Small intestine (tissue), 16 donors: ENCODE measurements at places on chromosomes 1 and 21. TPM values are rescaled to one million over a fixed set of nuclear protein-coding genes. Genes with fewer than 3 reads are reported as not detected.

The FMO2 gene
- polyA plus RNA-seq: 1.6 TPM

DNA sequence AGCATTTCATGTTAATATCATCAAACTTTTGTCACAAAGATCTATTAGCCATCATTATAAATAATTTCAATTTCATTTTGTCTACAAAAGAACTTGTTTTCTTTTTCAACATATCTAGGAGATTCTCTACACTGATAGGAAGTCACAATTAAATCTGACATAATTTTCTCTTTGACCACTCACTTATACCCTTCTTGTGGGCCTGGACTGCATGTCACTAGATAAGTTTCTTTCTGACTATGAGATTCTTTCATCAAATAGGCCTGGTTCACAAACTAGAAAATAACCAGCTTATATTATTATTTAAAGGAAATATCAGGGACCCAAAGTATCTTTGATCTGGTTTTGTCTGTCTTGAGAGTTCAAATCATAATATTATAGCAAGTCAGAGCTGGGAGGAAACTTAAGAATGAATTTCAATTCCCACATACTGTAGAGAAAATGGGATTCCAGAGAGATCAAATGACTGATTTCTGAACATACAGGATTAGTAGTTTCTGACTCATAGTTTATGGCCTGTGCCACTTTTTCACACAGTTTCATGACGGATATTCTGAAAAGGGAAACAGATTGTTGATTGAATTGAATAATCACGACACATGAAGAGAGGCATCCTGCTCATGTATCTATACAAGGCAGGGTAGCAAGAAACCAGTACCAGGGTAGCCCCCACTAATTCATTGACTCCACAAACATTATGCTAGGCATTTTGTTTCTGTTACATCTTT is 355.8 kb downstream of the GPATCH2 start:
- no peak for DNase-seq
- no peak overlapping the region for H3K4me3 ChIP-seq
- H3K27me3 ChIP-seq: no peaks in the 10 kb centered on the region
- H3K4me1 ChIP-seq: no peaks in the 10 kb centered on the region

GRCh38 chr1:228494044-228494353 is 6.8 kb downstream of the RNF187 start:
- H3K4me3 ChIP-seq: no peak overlapping the region
- no peaks in the 10 kb centered on the region for H3K36me3 ChIP-seq
- no peaks in the 10 kb centered on the region for H3K27me3 ChIP-seq
- DNase-seq: no peak
- no peaks in the 10 kb centered on the region for H3K4me1 ChIP-seq
- H3K27ac ChIP-seq: no peak overlapping the region

GRCh38 chr1:101101360-101101759 is 75.8 kb upstream of the DPH5 start:
- DNase-seq: no peak
- H3K4me3 ChIP-seq: no peak overlapping the region
- H3K27ac ChIP-seq: no peak overlapping the region
- H3K27me3 ChIP-seq: no peaks in the 10 kb centered on the region
- H3K36me3 ChIP-seq: no peaks in the 10 kb centered on the region

DNA sequence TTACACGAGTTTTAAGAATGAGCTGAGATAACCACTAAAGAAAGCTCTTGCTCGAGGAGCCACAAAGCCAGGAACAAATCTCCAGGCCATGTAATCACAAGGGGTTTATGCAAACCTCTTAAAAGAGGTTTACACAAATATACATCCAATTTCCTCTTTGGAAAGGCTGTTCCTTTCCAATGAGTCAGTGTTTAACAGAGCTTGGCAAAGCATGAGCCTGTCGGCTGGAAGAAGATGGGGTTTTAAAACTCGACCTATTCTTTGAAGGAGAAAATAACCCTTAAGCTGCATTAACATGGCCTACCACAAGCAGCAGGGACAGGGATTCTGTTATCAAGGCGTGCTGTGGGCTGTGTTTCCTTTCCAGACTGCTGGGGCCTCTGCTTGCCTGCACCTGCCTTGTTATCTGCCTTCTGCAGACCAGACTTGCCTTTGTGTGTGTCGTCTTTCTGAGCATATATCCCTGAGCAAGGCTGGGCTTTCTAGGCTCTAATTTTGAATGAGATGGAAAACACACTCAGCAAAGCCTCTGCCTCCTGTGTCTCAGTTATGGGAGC is 40.6 kb upstream of the CYP2J2 start:
- no peaks in the 10 kb centered on the region for H3K27me3 ChIP-seq
- no peaks in the 10 kb centered on the region for H3K36me3 ChIP-seq
- peak; percentile 31 for DNase-seq
- no peak overlapping the region for H3K27ac ChIP-seq

- no peak overlapping the region for H3K27ac ChIP-seq
- no peaks in the 10 kb centered on the region for H3K36me3 ChIP-seq
- H3K27me3 ChIP-seq: peaks cover 3% of the 10 kb centered on the region
- peak overlapping the region; percentile 15 for H3K4me3 ChIP-seq
- DNase-seq: no peak
Observed at GRCh38 chr1:234213658-234214128, 159.6 kb upstream of the COA6 start.

The LRRC71 gene
- polyA plus RNA-seq: 0.13 TPM

DNA sequence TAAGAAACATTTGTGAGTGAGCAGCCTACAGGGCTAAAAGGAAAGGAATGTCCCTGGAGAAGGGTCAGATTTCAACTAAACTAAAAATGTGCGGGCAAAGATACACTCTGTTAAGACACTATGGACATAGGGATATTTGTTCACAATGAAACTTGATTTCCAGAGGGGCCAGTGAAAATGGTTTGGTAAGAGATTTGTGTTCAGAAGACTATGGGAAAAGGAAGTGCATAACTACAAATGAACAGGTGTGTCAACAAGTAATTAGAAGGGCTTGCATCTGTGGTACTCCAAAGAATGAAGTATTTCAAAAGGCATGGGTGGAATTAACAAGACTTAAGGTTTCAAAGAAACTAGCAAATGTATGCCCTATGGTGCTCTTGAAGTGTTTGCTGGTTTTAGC is 60.4 kb downstream of the NME7 start:
- H3K27me3 ChIP-seq: no peaks in the 10 kb centered on the region
- peaks cover 2% of the 10 kb centered on the region for H3K4me1 ChIP-seq
- no peak overlapping the region for H3K4me3 ChIP-seq
- H3K27ac ChIP-seq: no peak overlapping the region

The NEK2 gene
- polyA plus RNA-seq: 4.6 TPM

DNA sequence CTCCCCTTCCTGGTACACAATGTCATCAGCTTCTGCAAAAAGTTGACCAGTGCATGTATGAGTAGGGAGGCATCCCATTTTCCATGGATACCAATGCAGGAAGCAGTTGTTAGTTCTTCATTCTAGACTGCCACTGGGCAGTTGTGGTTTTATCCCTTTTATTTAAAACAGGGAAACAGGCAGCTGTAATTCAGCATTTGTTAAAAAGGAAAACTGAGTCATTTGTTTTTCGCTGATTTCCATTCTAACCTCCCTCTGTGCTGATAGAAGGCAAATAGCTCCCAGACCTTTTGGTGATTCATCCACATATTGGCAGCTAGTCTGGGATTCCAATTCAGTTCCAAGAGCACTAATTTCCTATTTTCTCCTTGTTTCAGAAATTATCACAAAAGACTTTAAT is 21.1 kb upstream of the ABCA4 start:
- no peaks in the 10 kb centered on the region for H3K36me3 ChIP-seq
- no peak overlapping the region for H3K4me3 ChIP-seq

DNA sequence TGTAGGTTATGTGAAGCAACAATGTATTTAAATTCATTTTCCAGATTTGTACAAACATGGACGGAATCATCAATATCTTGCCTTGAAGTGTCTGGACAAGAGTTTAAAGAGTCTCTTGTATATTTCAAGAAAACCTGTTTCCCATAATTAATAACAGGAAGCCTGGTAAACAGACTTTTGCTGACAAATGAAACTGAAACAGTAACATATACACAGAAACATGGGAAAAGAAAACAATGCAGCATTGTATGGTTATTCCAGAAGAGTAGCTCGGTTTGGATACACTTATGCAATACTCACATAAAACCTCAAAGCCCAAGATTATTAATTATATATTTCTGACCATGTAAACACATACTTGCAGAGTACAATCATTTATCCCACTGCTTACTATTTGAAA is 265.5 kb downstream of the PTPRC start:
- no peak overlapping the region for H3K27ac ChIP-seq
- no peaks in the 10 kb centered on the region for H3K27me3 ChIP-seq
- no peak overlapping the region for H3K4me3 ChIP-seq
- H3K4me1 ChIP-seq: no peaks in the 10 kb centered on the region
- no peaks in the 10 kb centered on the region for H3K36me3 ChIP-seq
- no peak for DNase-seq

DNA sequence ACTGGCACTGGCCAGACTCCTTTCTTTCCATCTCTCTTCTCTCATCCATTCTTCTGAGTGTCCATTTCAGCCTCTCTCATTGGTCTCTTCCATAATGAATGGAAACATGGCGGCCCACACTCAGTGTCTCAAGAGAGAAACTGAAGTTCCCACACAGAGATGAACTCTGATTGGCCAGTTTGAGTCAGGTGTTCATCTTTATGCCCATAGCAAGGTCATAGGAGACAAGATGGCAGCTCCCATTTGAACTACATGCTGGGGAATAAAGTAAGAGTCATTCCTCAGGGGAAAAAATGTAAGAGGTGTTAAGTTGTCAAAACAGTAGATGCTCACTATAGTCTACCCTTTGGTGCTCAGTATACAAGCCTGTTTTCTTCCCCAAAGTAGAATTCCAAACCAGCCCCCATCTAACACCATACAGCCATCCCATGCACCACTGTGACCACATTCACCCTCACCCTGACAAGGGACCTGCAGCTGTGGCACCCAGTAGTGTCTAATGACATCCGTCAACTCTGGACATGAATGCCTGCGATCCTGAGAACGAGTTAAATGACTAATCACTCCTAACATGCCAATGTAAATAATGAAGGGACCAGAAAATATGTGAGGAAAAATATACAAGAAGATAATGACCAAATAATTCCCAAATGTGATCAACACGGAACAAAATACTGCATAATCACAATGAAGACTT is 12.4 kb downstream of the CDA start:
- no peaks in the 10 kb centered on the region for H3K4me1 ChIP-seq
- no peaks in the 10 kb centered on the region for H3K27me3 ChIP-seq
- no peaks in the 10 kb centered on the region for H3K36me3 ChIP-seq
- DNase-seq: no peak
- H3K27ac ChIP-seq: no peak overlapping the region

DNA sequence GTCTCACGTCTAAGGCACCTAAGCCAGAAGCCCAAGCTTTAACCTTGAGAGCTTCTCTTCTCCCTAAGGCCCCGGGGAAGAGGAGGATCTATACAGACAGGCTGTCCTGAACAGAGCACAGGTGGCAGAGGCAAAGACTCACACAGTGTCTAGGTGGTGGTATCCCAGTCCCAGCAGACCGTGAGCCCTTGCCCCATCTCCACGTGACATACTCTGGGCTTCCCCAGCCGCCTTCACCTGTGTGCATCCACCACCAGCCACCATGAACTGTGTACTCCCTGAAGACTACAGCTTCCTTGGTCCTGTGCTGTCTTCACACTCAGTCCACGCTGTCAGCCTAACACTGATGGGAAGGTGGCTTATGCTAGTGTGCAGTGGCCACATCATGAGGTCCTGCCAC is 31.7 kb downstream of the SZT2 start:
- no peak overlapping the region for H3K4me3 ChIP-seq
- H3K27me3 ChIP-seq: no peaks in the 10 kb centered on the region
- H3K4me1 ChIP-seq: no peaks in the 10 kb centered on the region
- no peak overlapping the region for H3K27ac ChIP-seq
- H3K36me3 ChIP-seq: peaks cover 85% of the 10 kb centered on the region

The PTGS2 gene
- 0.22 TPM for polyA plus RNA-seq

DNA sequence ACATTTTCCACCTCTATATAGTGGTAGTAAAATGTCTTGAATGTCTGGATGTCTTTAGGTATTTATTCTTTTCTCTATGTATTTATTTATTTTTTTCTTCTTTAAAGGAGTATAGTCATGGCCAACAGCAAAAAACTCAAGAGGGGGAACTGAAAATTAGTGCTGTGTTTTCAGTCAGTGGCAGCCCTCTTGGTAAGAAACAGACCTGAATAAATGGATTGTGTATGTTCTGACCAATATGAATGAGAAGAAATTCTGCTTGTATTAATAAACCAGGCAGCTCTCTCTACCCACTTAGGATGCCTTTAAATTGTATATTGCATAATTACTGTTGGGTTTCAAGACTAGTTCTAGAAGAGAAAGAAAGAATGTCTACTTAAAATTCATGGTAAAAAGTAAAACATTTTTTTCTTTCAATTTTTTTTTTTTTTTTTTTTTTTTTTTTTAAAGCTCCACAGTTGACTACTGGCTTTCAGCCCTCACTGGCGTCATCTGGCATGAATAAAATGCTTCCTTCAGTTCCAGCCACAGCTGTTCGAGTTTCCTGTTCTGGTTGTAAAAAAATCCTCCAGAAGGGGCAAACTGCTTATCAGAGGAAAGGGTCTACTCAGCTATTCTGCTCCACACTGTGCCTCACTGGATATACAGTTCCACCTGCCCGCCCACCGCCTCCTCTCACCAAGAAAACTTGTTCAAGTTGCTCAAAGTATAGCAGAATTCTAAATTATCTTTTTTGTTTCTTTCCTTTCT is 101.6 kb downstream of the ZMYM4 start:
- H3K4me3 ChIP-seq: no peak overlapping the region
- DNase-seq: no peak
- H3K4me1 ChIP-seq: peaks cover 2% of the 10 kb centered on the region
- no peak overlapping the region for H3K27ac ChIP-seq
- peaks cover 2% of the 10 kb centered on the region for H3K36me3 ChIP-seq
- no peaks in the 10 kb centered on the region for H3K27me3 ChIP-seq

DNA sequence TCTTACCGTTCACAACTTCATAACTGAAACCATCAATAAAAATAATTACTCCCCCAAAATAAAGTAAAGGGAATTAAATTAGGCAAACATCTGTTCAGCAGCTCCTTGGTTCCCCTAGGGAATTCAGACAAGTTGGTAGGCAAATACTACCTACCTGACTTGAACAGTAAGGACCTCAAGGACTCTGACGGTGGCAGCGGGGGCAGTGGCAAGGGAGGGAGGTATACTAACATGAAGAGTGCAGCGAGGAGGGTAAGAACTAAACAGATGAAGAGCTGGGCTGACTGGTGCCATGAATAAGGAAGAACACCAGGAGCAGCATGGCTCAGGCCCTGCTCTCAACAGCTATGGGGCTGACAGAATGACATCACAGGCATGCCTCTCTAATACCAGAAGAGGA is 33.1 kb downstream of the MTOR start:
- no peak overlapping the region for H3K27ac ChIP-seq
- no peak overlapping the region for H3K4me3 ChIP-seq
- no peaks in the 10 kb centered on the region for H3K27me3 ChIP-seq

The SPRR1B gene
- 3.2 TPM for polyA plus RNA-seq
